NCI-H2081 (cell line): ENCODE measurements at places on chromosomes 16 and 17.
A peak's percentile ranks its signal among the peaks of the same experiment; 100 is the strongest.

DNA sequence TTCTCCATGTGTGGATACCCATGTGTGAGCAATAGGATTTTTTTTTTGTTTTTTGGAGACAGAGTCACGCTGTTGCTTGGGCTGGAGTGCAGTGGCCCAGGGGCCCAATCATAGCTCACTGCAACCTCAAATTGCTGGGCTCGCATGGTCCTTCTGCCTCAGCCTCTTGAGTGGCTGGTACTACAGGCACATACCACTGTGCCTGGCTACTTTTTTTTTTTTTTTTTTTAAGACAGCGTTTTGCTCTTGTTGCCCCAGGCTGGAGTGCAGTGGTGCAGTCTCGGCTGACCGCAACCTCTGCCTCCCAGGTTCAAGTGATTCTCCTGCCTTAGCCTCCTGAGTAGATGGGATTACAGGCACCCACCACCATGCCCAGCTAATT is 16.7 kb downstream of the MGRN1 start:
- DNase-seq = no peak

DNA sequence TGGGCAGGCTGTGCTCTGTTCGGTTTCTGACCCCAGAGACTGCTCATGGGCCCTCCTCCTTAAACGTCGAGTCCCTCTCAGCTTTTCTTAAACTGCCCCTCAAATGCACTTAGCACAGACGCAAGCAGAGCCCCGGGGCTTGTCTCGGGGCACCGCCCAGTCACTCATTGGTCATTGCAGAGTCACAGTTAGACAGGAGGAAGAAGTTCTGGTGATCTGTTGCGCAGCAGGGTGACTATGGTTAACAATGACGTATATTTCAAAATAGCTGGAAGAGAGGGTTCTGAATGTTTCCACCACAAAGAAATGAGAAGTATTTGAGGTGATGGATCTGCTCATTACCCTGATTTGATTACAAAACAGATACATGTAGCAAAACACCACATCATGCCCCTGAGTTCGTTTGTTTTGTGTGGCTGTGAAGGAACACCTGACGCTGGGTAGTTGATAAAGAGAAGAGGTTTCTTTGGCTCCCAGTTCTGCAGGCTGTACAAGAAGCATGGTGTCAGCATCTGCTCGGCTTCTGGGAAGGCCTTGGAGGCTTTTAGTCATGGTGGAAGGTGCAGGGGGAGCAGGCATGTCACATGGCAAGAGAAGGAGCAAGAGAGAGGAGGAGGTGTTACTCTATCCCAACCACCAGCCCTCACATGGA is 387.4 kb downstream of the CPPED1 start:
- no peak for DNase-seq

DNA sequence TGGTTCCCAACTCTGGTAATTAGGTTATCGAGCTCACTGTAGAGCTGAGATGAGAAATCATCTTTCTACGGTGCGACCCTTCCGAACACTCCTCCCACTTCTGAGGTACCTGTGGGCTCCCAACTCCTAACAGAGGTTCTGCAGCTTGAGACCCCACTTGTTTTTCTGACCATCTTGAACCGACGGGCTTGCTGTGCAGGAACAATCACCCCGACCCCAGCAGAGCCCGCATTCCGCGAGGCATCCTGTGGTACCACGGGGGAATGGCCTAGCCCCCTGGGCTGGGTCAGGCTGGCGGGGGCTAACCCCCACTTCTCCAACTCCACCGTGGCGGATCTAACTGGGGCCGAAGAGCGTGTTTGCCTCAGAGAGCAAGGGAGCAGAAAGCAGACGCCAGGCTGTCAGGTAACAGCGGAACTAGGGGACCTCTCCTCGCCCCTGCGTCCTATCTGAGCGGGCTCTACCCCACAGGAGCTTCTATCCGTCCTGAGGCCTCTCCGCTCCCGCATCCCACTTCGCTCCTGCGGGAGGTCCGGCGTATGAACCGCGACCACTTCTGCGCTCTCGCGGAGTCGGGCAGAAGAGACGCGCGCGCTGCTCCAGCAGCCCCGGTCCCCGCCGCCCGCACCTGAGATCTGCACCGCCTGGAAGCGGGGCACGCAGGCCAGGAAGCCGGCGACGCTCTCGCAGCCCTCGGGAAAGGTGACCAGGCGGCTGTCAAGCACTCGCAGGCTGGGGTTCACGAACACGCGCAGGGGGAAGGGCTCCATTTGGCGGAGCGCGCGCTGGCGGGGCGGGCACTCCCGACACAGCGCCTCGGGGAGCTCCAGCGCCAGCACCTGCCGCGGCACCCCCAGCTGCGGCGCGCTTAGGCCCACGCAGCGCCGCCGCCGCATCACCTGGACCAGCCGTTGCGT is 761 bp downstream of the PDF start:
- DNase-seq = peak; percentile 57

- no peak for DNase-seq
Measured at GRCh38 chr17:72611172-72611571, 481.3 kb downstream of the SLC39A11 start.

GRCh38 chr16:50821586-50821985 is 79.7 kb downstream of the CYLD start:
- DNase-seq = no peak

- no peak for DNase-seq
Measured at GRCh38 chr16:88570691-88571092, 489 bp downstream of the ZC3H18 start.

- DNase-seq = no peak
Measured at GRCh38 chr17:4247361-4247970, 16.3 kb downstream of the ANKFY1 start.

- peak; percentile 4 for DNase-seq
Measured at GRCh38 chr16:68779891-68780290, 42.8 kb downstream of the CDH1 start.

GRCh38 chr16:47886631-47887415 is 269.0 kb downstream of the ABCC12 start:
- peak; percentile 1 for DNase-seq

DNA sequence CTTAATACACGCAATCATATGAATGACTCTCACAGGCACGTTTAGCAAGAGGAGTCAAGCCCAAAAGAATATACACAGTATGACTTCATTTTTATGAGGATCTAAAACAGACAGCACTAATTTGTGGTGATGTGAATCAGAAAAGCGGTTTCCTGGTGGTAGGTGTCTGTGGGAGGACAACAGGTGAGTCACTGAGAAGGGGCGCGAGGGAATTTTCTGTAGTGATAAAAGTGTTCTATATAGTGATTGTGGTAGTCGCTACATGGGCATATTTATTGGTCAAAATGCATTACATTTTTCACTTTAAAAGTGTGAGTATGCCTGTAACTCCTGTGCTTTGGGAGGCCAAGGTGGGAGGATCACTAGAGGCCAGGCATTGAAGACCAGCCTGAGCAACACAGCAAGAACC is 7.6 kb upstream of the TNRC6A start:
- DNase-seq = no peak

DNA sequence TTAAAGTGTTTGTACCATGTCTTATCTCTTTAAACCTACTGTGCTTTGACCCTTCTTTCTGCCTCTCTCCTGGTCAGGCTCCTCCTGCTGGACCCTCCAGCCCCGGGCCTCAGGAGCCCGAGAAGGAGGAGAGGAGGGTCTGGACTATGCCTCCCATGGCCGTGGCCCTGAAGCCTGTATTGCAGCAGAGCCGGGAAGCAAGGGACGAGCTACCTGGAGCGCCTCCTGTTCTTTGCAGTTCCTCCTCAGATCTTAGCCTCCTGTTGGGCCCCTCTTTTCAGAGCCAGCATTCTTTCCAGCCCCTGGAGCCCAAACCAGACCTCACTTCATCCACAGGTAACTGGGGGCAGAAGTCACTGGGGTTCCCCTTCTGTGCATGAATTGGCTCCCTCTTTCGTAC is 13.6 kb downstream of the CNTROB start:
- DNase-seq = no peak

DNA sequence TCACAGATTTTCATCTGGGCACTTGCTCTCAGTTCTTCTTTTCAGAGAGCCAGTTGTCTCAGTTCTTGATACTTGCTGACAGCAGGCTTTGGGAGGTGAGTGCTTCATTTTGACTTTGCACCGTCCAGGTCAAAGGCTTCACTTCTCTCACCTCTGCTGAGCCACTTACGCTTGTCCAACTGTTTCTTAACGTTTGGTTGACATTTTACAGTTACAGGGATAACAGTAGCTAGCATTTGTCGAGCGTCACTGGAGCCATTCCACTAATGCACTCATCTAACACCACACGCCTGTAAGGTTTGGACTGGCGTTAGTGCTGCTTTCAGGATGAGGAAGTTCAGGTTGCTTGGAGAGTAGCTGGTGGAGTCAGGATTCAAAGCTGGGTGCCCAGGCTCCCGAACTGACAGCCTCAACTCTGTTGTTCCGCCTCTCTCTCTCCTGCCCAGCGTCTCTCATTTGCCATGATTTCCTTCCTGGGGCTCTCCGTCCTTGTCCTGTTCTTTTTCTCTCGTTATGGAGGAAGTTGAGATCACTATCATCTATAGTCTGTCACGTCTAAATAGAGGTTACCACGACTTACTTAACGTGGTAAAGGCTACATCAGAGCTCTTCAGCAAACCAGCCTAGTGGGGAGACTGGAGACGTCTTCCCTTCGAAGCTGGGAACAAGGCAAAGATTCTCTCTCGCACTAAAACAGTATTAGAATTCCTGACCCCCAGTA is 220.8 kb downstream of the RPTOR start:
- no peak for DNase-seq

DNA sequence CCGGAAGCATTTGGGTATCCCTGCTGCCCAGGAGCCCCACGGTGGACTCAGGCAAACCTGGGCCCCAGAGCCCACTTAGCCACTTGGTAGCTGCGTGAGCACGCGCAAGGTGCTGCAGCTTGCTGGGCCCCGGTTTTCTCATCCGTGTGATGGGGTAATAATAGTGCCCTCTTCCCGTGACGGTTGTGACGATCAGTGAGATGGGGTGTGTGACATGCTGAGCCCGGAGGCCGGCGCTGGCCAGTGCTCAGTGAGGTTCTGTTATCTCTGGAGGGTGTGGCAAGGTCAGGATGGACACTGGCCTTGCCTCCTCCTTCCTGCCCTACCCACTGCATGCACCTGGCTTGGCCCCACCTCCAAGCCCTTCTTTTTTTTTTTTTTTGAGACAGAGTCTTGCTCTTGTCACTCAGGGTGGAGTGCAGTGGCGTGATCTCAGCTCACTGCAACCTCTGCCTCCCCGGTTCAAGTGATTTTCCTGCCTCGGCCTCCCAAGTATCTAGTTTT is 82.6 kb downstream of the RAP1GAP2 start:
- DNase-seq = no peak

- DNase-seq = no peak
Measured at GRCh38 chr16:72277749-72278148, 105.8 kb upstream of the PMFBP1 start.

- DNase-seq = peak; percentile 16
Measured at GRCh38 chr17:63573634-63574033, 23.4 kb downstream of the DCAF7 start.

DNA sequence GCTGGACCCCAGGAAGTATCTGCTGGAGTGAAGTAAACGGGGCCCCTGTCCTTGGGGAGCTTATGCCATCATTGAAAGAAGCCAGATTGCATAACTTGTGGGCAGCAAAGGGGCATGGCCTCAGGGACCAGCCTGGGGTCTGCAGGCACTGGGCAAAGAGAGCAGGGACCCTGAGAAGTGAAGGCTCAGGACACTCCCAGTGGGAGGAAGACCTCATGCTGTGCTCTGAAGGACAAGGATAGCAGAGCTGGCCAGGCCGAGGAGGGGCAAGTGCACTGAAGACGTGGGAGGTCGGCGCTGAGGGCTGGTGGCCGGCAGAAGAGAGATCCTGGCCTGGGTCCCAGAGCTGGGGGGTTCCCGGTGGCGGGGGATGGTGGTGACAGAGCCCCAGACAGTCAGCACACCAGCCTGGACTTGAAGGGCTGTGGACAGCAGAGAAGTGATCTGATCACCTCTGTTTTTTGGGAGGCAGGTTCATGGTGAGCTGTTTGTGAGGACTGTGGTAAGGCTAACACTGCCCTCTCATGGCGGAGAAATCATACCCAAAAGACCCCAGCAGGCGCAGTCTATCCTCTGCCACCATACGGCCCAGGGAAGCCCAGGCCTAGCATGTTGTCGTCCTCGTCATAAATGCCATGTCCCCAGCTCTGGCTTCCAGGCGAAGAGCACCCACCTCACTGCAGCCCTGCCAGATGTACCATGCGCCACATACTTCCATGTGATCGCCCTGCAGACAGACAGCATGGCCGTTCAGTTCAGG is 7.1 kb upstream of the CNP start:
- DNase-seq = peak; percentile 56

- no peak for DNase-seq
Measured at GRCh38 chr16:82864332-82865040, 237.7 kb downstream of the CDH13 start.

DNA sequence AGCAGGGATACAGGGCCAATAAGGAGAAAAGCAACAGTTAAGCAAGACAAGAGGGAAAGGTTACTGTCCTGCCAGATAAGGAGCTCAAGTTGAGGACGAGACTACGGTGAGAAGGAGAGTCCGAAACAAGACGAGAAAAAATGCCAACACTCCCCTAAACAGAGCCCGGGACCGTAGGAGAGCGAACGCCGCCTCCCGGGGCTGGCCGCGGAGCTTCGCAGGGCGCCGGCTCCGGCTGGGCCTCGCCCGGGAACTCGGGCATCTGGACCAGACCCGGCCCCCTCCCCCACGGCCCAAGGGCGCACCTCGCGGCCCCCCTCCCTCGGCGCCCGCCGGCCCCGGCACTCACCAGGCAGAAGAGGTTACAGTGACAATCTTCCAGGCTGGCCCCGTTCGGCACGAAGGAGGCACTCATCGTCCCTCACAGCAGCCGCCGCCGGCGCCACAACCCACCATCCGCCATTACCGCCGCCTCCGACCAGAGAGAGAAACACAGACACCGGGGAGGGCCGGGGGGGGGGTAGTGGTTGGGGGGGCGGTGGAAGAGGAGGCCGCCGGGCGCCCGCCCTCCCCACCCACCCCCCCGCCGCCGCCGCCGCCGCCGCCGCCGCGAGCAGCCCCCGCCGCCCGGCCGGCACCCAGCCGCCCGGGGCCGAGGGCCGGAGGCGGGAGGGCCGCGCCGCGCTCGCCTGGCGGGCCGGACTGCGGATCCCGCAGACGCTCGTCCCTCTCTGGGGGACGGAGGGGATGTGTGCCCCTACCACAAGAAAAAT is at the start of gene MED13:
Gene MED13, minus strand, starts transcription at position 488 of the 773 bp plus-strand sequence. Its CDS starts 73 bp downstream, at position 415.
- DNase-seq = peak; percentile 43

DNA sequence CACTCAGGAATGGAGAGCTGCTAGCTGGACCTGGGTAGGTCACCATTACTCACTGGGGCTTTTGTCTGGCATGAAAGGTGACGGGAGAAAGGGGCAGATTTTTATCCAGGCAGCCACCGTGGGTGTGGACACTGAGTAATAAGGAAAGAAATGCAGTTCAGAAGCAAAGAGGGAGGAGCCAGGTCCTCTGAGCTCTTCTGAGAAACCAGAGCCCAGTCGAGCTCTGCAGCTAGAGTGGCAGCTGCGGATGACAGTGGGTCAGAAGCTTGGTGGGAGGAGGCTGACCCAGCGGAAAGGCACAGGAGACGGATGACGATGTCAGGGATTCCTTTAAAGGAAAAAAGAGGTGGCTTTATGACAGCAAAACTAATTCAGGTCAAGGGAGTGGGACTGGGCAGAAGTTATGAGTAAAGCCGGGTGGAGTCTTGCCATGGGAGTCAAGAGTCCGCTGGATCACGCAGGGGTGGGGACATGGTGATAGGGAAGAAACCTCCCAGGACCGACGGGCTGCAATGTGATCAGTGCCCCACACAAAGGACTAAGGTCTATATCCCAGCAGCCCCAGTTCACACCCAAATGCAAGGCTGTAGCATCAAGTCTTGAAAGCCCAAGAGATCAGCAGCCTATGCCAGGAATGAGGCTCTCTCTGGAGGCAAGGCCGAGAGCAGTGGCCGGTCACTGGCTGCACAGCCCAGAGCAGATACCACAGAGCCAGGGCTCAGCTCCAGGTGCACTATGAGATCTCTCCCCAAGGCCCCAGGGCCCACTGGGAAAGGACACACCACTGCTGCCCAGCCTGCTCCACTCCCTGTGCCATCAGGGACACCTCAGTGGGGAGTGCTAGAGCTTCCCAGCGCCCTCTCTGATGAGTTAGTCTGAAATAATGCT is 6.3 kb upstream of the MNT start:
- no peak for DNase-seq
